ENCODE measurements at places on chromosomes 7 and 10.

- no peaks in the 10 kb centered on the region for H3K4me1 ChIP-seq
- DNase-seq: no peak
- no peak overlapping the region for H3K4me3 ChIP-seq
- no peaks in the 10 kb centered on the region for H3K27me3 ChIP-seq
Measured at GRCh38 chr7:33669251-33669670, 236.1 kb upstream of the BMPER start.

DNA sequence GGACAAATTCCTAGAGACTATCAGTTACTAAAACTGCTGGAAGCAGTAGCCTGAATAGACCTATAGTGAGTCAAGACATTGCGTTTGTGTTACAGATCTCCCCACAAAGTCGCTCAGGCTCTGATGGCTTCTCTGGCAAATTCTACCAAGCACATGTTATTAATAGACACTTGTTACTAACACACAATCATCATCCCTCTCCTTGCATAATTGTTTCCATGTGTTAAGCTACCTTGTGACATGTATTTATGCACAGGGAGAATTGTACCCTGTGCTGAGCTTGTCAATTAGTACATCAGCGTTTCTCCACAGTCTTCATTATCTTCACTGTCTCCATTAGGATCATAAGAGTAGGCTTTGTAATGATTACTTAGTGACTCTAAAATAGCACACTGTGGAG, 31.2 kb downstream of the DYNC2I1 start:
- H3K27ac ChIP-seq: no peak overlapping the region
- H3K27me3 ChIP-seq: no peaks in the 10 kb centered on the region
- no peaks in the 10 kb centered on the region for H3K4me1 ChIP-seq
- peaks cover 19% of the 10 kb centered on the region for H3K36me3 ChIP-seq
- DNase-seq: no peak

DNA sequence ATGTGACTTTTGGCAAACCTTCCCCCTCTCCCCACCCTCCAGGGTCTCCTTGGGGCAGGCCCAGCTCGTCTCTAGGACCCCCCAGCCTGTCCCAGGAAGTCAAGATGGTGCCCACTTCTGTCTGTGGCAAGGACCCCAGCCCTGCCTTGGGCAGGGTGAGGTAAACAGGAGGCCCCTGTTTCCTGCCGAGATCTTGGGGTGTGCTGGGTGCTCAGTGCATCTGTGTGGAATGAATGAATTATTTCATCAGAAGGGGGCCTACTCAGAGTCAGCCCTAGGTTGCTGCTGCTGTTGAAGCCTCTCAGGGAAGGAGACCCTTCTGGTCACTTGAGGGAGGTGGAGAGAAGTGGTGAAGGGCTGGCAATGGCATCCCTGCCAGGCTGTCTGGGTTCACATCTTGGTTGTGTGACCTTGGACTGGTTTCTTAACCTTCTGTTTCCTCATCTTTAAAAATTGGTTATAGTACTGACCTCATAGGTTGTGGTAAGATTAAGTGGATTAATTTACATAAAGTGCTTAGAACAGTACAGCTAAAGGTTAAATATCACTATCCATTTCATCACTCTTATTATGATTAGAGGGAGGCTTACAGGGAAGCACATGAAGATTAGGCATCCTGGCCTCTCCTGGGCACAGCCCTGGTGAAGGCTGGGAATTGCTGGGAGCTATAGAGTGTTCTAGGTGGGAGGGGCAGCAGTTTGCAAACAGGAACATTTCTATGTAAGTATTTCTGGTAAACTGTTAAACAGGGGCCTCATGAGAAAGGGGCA, 67.7 kb downstream of the ZMIZ1 start:
- H3K36me3 ChIP-seq: peaks cover 10% of the 10 kb centered on the region
- H3K4me3 ChIP-seq: no peak overlapping the region
- H3K27me3 ChIP-seq: no peaks in the 10 kb centered on the region
- peaks cover 42% of the 10 kb centered on the region for H3K4me1 ChIP-seq
- no peak for DNase-seq
- peak overlapping the region; percentile 23 for H3K27ac ChIP-seq

- no peak overlapping the region for H3K27ac ChIP-seq
- no peaks in the 10 kb centered on the region for H3K27me3 ChIP-seq
- no peak for DNase-seq
- H3K36me3 ChIP-seq: no peaks in the 10 kb centered on the region
Measured at GRCh38 chr10:129883029-129883428, 81.0 kb downstream of the EBF3 start.

DNA sequence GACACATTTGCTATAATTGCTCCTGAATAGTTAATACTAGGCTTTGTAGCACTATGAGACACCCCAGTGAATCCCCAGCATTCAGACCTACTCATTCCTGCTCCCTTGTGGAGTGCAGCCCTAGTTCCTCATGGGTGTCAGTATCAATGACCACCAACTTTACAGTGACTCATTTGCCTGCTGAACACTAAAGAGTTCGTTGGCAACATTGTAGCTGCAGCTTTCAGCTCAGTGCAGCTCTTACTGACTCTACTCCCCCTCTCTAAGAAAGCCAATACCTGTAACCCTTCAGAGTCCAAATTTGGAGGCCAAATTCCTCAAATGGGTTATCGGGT, 127.1 kb upstream of the MTPN start:
- no peak overlapping the region for H3K4me3 ChIP-seq
- no peaks in the 10 kb centered on the region for H3K4me1 ChIP-seq
- H3K36me3 ChIP-seq: no peaks in the 10 kb centered on the region
- DNase-seq: no peak
- no peak overlapping the region for H3K27ac ChIP-seq

- no peak overlapping the region for H3K4me3 ChIP-seq
- peaks cover 2% of the 10 kb centered on the region for H3K36me3 ChIP-seq
Measured at GRCh38 chr10:74328388-74328787, 177.4 kb downstream of the ADK start.

DNA sequence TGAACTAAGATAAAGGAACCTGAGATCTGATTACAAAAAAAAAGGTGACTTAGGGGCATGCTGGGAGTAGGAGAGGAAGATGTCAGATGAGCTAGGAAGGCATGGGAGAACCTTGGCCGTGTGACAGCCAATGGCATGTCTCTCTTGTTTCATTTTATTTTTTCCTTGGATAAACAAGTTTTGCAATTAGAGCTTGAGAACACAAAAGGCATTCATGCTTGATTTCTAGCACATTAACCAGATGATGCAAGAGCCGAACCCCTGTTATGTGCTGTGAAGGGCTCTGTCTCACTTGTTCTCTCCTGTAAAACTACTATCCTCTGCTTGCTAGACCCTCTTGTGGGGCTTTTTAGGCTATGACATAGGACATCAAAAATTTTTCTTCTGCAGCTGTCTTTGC, 134.3 kb upstream of the ASAH2 start:
- H3K27ac ChIP-seq: no peak overlapping the region
- H3K4me3 ChIP-seq: no peak overlapping the region
- DNase-seq: no peak
- peaks cover 4% of the 10 kb centered on the region for H3K36me3 ChIP-seq
- H3K27me3 ChIP-seq: no peaks in the 10 kb centered on the region

- H3K4me3 ChIP-seq: no peak overlapping the region
- no peak for DNase-seq
- H3K36me3 ChIP-seq: no peaks in the 10 kb centered on the region
- no peak overlapping the region for H3K27ac ChIP-seq
- no peaks in the 10 kb centered on the region for H3K4me1 ChIP-seq
- H3K27me3 ChIP-seq: no peaks in the 10 kb centered on the region
Measured at GRCh38 chr10:76086761-76087639, 655.6 kb downstream of the LRMDA start.

- no peaks in the 10 kb centered on the region for H3K27me3 ChIP-seq
- H3K4me1 ChIP-seq: peaks cover 66% of the 10 kb centered on the region
- H3K27ac ChIP-seq: peak overlapping the region; percentile 88
- peak overlapping the region; percentile 74 for H3K4me3 ChIP-seq
Measured at GRCh38 chr10:102118867-102119266, 1.3 kb downstream of the LDB1 start.

GRCh38 chr10:33155720-33156638, 178.5 kb downstream of the NRP1 start:
- H3K27ac ChIP-seq: no peak overlapping the region
- DNase-seq: no peak
- no peaks in the 10 kb centered on the region for H3K27me3 ChIP-seq
- H3K4me3 ChIP-seq: no peak overlapping the region
- peaks cover 44% of the 10 kb centered on the region for H3K4me1 ChIP-seq
- H3K36me3 ChIP-seq: no peaks in the 10 kb centered on the region

- no peak for DNase-seq
- H3K4me1 ChIP-seq: no peaks in the 10 kb centered on the region
- no peaks in the 10 kb centered on the region for H3K27me3 ChIP-seq
- H3K4me3 ChIP-seq: no peak overlapping the region
- H3K27ac ChIP-seq: no peak overlapping the region
Measured at GRCh38 chr10:60654813-60655464, 123.3 kb upstream of the CDK1 start.

- H3K27me3 ChIP-seq: peaks cover 10% of the 10 kb centered on the region
- no peak for DNase-seq
- H3K4me3 ChIP-seq: no peak overlapping the region
- H3K27ac ChIP-seq: no peak overlapping the region
Measured at GRCh38 chr7:154912871-154913637, 89.9 kb downstream of the PAXIP1 start.

GRCh38 chr7:148395990-148396716, 194.4 kb upstream of the C7orf33 start:
- H3K36me3 ChIP-seq: no peaks in the 10 kb centered on the region
- H3K4me1 ChIP-seq: no peaks in the 10 kb centered on the region
- H3K4me3 ChIP-seq: no peak overlapping the region

GRCh38 chr7:26815426-26815825, 49.0 kb downstream of the SKAP2 start:
- no peaks in the 10 kb centered on the region for H3K36me3 ChIP-seq
- DNase-seq: no peak
- no peaks in the 10 kb centered on the region for H3K4me1 ChIP-seq
- no peak overlapping the region for H3K4me3 ChIP-seq
- no peak overlapping the region for H3K27ac ChIP-seq

DNA sequence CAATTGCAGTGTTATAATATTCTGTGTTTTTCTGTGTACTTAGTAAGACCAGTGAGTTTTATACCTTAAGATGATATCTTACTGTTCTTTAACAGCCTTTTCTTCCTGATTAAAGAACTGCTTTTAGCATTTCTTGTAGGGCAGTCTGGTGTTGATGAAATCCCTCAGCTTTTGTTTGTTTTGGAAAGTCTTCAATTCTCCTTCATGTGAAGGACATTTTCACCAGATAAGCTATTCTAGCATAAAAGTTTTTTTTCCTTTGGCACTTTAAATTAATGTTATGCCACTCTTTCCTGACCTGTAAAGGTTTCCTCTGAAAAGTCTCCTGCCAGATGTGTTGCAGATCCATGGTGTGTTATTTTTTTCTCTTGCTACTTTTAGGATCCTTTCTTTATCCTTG, 1059.8 kb downstream of the LRMDA start:
- no peak overlapping the region for H3K27ac ChIP-seq
- H3K36me3 ChIP-seq: no peaks in the 10 kb centered on the region
- no peak for DNase-seq

- no peaks in the 10 kb centered on the region for H3K36me3 ChIP-seq
- H3K4me1 ChIP-seq: peaks cover 8% of the 10 kb centered on the region
- H3K27ac ChIP-seq: no peak overlapping the region
- DNase-seq: no peak
Measured at GRCh38 chr10:14414901-14415300, 84.2 kb upstream of the FRMD4A start.

- H3K4me3 ChIP-seq: no peak overlapping the region
- no peak for DNase-seq
- no peaks in the 10 kb centered on the region for H3K4me1 ChIP-seq
- no peaks in the 10 kb centered on the region for H3K36me3 ChIP-seq
- H3K27ac ChIP-seq: no peak overlapping the region
Measured at GRCh38 chr10:94014304-94014703, 20.6 kb downstream of the PLCE1 start.

- no peaks in the 10 kb centered on the region for H3K27me3 ChIP-seq
- no peaks in the 10 kb centered on the region for H3K4me1 ChIP-seq
- no peaks in the 10 kb centered on the region for H3K36me3 ChIP-seq
- H3K4me3 ChIP-seq: no peak overlapping the region
Measured at GRCh38 chr10:75051308-75051707, 60.1 kb upstream of the SAMD8 start.

GRCh38 chr7:36736899-36737211, 12.6 kb upstream of the AOAH start:
- H3K27me3 ChIP-seq: no peaks in the 10 kb centered on the region
- no peak overlapping the region for H3K27ac ChIP-seq
- H3K36me3 ChIP-seq: no peaks in the 10 kb centered on the region
- H3K4me3 ChIP-seq: peak overlapping the region; percentile 1
- H3K4me1 ChIP-seq: peaks cover 13% of the 10 kb centered on the region
- DNase-seq: no peak

DNA sequence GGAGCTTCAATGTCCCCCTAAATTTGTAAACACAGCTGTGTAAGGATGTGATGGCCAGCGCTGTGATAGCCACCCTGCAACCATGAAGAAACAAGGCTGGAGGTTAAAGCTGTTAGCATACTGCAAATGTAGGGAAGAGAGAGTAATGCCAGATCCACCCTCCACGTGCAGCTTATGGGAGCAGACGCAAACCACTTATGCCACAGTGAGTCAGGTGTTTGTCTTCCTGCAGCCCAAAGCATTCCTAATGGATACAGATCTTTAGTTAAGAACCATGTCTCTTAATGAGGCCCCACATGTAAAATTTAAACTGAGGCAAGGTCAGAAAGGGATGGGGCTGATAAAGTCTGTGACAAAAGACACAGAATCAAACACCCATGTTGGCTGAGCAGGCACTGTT, 13.6 kb upstream of the MYL7 start:
- no peaks in the 10 kb centered on the region for H3K27me3 ChIP-seq
- no peak overlapping the region for H3K27ac ChIP-seq
- H3K36me3 ChIP-seq: no peaks in the 10 kb centered on the region
- H3K4me1 ChIP-seq: no peaks in the 10 kb centered on the region

- DNase-seq: no peak
- no peak overlapping the region for H3K27ac ChIP-seq
- H3K4me3 ChIP-seq: no peak overlapping the region
- peaks cover 6% of the 10 kb centered on the region for H3K36me3 ChIP-seq
Measured at GRCh38 chr7:144384071-144384470, 19.4 kb downstream of the NOBOX start.

DNA sequence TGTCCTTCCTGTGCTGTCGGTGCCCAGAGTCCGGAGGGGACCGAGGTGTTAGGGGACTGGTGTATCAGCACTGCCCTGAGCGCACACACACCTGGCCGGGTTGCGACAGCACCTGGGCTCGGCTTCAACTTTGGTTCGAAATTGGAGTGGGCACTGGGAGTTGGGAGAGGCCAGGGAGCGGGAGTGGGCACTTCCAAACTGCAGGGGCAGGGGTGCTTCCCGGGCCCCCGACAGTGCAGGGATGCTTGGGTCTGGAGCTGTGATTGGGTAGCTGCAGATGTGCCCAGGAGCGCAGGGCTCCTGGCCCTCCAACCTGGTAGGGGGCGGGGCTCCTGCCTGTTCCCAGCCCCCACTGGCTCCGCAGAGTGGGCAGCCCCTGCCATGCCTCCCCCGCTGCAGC, 7.7 kb downstream of the BBS9 start:
- no peak for DNase-seq
- no peaks in the 10 kb centered on the region for H3K36me3 ChIP-seq
- H3K4me1 ChIP-seq: no peaks in the 10 kb centered on the region
- no peak overlapping the region for H3K4me3 ChIP-seq

GRCh38 chr10:37476285-37476684, 350.9 kb downstream of the ANKRD30A start:
- no peak for DNase-seq
- H3K27ac ChIP-seq: no peak overlapping the region
- no peaks in the 10 kb centered on the region for H3K36me3 ChIP-seq
- H3K4me1 ChIP-seq: no peaks in the 10 kb centered on the region
- H3K4me3 ChIP-seq: no peak overlapping the region

- H3K27me3 ChIP-seq: no peaks in the 10 kb centered on the region
- no peaks in the 10 kb centered on the region for H3K36me3 ChIP-seq
- DNase-seq: no peak
- no peaks in the 10 kb centered on the region for H3K4me1 ChIP-seq
- no peak overlapping the region for H3K4me3 ChIP-seq
Measured at GRCh38 chr10:44706745-44707144, 204.4 kb upstream of the TMEM72 start.

Data from CD4-positive, alpha-beta T cell (primary cell).